ENCODE measurements at places on chromosomes 16 and 17.

GRCh38 chr16:30009990-30010843 lies 610 bp downstream of the DOC2A start:
- no peak for DNase-seq

- no peak for DNase-seq
These were observed 16.6 kb downstream of the CASKIN2 start for GRCh38 chr17:75498726-75499213.

- no peak for DNase-seq
These were observed 29.7 kb upstream of the ZC3H18 start for GRCh38 chr16:88540346-88540977.

- DNase-seq = no peak
These were observed 9.7 kb downstream of the CX3CL1 start for GRCh38 chr16:57381791-57382534.

- no peak for DNase-seq
These were observed 76.3 kb upstream of the WSB1 start for GRCh38 chr17:27217631-27218030.

DNA sequence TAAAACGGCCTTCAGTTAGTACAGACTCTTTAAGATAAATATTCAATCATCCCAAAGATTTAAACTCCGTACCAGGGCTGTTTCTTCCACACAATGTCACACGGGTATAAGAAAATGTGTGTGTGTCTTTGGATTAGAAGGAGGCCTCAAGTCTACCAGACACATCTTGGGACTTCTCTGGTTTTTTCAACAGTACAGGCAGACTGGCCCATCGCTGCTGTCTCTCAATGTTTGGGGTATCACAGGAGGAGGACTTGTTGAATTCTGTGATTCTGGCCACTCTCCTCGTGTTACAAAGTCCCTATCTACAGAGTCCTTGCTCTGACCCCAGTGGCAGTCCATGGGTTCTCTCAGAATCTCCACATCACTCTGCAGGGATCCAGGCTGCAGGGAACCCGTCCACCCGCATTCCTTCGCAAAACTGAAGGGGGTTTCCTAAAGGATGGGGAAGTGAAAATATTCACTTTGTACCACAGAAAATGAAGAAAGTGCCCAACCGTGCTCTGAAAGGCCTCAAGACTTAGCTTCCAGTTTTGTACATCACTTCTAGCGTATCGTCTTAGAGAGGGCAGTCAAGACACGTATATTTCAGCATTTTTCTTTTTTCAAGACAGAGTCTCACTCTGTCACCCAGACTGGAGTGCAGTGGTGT lies 373.2 kb downstream of the NPIPA8 start:
- DNase-seq = no peak

DNA sequence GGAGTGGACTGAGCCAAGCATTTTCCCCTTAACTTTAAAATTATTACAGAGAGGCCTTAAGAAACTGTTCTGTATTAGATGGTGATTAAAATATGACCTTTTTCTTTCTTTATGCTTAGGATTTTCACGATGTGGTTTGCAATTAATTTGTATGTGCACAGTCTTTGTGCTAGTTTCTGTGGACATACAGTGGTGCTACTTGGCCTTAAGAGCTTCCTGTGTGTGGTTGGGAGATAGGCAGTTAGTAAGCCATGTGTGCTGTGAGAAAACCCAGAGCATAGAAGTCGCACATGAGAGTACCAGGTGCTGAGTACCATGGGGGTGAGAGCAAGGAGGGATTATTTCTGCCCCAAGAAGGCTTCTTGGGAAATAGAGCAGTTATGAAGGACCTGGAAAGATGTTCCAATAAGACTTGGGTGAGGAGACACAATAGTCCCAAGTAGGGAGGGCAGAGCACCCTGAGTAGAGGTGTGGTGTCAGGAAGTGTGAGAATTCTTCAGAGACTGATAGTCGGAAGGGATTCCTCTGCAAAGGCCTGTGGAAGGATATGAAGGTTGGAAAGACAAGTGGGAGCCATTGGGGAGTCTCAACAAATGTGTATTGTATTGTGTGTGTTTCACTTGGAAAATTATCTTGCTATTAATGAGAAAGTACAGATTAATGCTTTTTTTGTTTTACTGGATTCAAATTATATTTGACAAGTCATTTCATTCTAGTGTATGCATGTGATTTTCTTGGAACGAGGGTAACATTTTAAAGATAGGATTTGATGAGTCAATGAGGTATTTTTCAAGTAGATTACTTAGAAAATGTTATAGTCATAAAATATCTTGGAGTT lies 239.9 kb downstream of the PRKCA start:
- no peak for DNase-seq

DNA sequence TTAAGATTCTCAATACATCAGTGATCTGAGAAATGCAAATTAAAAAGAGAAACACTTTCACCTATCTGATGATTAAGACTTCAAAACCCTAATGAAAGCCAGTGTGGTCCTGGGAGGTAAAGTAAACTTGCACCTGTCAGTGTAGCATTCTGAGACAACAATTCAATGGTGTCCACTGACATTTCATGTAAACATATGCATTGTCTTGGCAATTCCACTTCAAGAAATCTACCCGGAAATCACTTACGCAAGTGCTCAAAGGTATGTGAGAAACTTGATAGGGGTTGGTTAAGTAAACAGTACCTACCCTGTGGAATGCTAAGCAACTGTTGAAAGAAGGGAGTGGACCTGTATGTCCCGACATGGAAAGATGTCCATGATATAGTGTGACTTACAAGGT lies 2.1 kb downstream of the ST6GALNAC1 start:
- DNase-seq = no peak

All from nucleus accumbens (tissue), 56 donors.